ENCODE measurements at places on chromosomes 7 and 10.

GRCh38 chr7:123498601-123499000, 35.8 kb downstream of the IQUB start:
- no peak for DNase-seq

DNA sequence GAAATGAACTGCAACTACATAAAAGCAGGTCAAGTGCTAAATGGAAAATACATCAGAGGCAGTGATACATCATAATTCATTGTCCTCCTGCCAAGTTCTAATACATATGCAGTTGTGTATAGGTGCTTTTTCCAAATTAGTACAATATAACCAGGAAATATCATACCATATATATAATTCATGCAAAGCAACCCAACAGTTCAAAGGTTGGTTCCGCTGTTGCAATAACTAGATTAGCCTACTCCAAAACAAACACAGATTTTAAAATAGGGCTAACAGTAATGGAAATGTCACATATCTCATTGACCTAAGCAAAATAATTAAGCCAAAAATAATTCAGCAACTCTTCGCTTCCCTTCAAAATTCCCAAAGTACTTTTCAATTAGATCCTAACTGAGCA, 88.9 kb upstream of the NEBL start:
- no peak for DNase-seq

DNA sequence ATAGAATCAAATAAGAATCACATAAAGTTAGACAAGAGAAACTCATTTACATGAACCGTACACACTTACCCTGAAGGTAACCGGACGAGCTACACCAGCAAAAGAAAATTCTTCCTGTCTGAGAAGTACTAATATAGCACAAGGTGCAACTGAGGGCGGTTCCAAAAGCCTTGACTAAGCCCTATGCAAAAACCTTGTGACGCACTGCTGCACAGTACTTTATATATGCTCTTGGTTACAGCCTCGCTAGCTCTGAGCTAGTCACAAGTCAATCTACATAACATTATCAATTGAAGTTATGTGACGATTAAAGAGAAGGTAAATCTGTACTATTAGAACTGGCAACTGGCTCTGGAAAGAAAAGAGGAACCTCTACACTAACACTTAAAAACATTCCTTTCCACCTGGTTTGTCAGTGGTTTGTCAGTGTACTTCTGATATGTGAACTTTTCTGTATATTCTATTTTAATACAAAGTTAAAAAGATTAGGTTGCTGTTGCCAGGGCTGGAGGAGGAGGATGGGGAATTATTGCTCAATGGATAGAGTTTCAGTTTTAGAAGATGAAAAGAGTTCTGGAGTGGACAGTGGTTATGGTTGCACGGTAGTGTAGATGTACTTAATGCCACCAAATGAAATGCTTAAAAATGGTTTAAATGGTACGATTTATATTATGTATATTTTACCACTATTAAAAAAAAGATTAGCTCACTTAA, 21.6 kb downstream of the NT5C3A start:
- peak; percentile 50 for DNase-seq

DNA sequence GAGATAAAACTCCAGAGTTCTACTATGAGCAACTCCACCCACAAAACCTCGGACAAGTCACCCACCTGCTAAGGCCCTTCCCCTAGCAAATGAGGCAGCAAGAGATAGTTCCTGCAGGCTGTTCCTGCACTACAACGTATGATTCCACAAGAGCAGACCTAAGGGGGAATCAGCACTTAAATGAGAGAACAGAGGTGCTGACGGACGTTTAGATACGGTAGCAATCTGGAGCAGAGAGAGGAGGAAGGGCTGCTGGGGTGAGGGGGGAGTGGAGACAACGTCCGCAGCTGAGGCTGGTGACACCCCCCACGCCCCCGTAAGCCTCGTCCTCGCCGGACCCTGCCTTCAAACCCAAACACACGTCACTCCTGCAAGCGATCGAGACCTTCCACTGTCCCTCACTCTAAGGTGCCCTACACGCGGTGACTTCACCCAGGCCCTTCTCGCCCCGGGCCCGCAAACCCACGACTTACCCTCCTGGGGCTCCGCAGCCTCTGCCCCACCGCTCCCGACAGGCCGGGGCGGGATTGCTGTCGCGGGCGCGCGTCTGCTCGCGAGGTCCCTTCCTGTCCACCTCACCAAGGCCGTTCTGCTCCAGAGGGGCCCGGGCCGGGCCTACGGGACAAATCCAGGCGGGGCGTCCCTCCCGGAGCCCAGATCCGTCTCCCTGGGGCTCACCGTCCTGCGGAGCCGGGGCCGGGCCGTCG, 635 bp downstream of the ZNF12 start:
- DNase-seq: peak; percentile 36

DNA sequence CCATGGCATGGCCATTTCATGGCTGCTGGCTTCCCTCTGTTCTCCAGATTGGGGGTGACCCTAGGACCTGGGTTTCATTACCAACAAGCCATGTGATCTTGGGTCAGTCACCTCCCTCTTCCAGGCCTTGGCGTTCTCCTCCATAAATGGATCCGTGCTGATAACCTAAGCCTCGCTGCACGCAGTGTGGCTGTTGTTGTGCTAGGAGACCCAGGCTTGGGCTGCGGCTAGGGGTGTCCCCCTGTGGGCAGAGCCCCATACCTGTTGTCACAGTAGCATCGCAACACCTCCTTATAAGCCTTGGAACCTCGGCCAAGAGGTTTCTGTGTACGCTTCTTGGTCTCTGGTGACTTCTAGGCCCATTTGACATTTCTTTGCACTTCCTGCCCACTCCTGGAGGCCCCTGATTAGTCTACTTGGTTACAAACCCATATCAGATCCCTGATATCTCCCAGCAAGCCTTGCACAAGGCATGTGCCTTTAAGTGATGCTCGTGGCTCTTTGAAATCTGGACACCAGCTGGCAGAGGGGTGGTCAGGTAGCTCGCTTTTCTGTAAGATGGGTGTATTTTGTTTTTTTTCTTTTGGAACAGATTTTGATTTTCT, 23.6 kb downstream of the ZMIZ1 start:
- DNase-seq: no peak

- DNase-seq: no peak
Observed at GRCh38 chr10:110432814-110433565, 64.7 kb upstream of the DUSP5 start.

DNA sequence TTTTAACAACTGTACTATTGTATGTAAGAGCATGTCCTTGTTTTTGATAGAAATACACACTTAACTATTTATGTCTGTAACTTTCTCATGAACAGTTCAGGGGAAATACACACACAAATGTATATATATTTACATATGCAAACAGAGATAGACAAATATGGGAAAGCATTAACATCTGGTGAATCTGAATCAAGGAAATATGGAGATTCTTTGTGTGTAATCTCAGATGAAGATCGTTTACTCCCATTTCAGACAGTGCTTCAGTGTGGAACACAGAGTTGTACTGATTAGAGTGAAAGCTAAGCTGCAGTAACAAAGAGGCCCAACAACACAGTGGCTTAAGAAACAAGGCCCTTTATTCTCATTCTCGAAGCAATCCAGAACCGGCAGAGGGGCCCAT, 26.3 kb upstream of the NPVF start:
- no peak for DNase-seq

DNA sequence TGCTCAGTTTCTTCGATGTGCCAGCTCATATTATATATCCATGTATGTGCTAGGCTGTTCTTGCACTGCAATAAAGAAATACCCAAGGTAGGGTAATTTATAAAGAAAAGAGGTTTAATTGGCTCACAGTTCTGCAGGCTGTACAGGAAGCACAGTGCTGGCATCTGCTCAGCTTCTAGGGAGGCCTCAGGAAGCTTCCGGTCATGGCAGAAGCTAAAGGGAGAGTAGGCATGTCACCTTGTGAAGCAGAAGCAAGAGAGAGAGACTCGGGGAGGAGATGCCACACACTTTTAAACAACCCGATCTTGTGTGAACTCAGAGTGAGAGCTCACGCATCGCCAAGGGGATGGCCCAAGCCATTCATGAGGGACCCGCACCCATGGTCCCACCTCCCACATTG, 13.8 kb upstream of the ECHDC3 start:
- DNase-seq: no peak

GRCh38 chr7:27158436-27159265, 2.2 kb upstream of the HOXA7 start:
- DNase-seq: peak; percentile 12

- peak; percentile 72 for DNase-seq
Observed at GRCh38 chr7:12685550-12685949, 1.9 kb upstream of the ARL4A start.

GRCh38 chr7:139355320-139355719, 4.4 kb upstream of the LUC7L2 start:
- peak; percentile 58 for DNase-seq

GRCh38 chr7:49159536-49159935, 235.2 kb downstream of the CDC14C start:
- DNase-seq: no peak

DNA sequence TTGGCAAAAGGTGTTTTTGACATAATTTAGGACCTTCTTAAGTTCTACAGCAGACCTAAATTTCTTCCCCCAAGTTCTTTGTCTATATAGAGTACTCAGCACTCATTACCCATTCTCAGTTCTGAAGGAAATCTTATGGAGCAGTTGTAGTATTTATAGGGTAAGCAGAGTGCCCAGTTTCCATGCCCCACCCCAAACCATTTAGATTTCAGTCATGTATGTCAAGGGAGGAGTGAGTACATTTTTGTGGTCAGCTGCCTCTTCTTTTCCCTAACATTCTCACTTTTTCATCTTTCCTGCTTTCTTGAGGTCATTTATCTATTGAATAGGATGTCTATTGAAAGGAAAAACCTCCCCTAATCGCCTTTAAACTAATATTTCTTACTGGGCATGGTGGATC, 83.3 kb downstream of the KAT6B start:
- DNase-seq: peak; percentile 19

- DNase-seq: no peak
Observed at GRCh38 chr10:95496246-95496911, 64.8 kb downstream of the SORBS1 start.

DNA sequence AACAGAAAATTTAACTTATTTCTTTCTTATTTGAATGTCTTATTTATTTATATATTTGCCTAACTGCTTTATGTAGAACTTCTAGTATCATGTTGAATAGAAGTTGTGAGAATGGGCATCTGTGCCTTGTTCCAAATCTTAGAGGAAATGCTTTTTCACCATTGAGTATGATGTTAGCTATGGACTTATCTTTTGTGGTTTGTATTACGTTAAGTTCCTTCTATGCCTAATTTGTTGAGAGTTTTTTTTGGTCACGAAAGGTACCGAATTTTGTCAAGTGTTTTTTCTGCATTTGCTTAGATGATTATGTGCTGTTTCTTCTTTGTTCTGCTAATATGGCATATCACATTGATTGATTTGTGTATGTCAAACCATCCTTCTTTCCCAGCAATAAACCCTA, 161.0 kb upstream of the TRIM24 start:
- no peak for DNase-seq

GRCh38 chr10:17476073-17476472, 21.7 kb upstream of the ST8SIA6 start:
- no peak for DNase-seq

DNA sequence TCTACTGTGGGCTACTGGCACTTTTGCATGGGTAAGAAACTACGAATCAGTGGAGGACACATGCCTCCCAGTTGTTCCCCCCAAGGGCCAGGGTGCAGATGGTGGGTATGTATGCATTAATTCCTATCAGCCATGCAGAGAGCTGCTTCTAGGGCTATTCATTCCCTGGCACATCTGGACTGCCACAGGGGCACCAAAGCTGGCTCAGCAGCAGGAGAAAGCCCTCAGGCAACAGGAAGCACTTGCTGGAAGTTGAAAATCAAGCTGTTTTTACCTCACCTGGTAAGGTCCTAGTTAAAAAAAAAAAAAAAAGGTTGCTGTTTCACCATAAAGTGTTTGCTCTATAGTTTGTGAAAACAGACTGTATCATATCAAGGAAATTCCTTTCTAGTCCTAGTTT, 1342.6 kb downstream of the REEP3 start:
- DNase-seq: no peak

GRCh38 chr10:111338805-111339204, 262.0 kb downstream of the ADRA2A start:
- DNase-seq: no peak

- no peak for DNase-seq
Observed at GRCh38 chr7:96224073-96224472, 97.8 kb downstream of the SLC25A13 start.

- no peak for DNase-seq
Observed at GRCh38 chr10:62243647-62243997, 25.0 kb downstream of the RTKN2 start.

GRCh38 chr10:104580321-104580720, 60.8 kb upstream of the SORCS3 start:
- DNase-seq: peak; percentile 74

GRCh38 chr7:69670701-69671100, 72.4 kb downstream of the AUTS2 start:
- peak; percentile 78 for DNase-seq

- no peak for DNase-seq
Observed at GRCh38 chr7:149214020-149214720, 18.8 kb downstream of the ZNF282 start.

DNA sequence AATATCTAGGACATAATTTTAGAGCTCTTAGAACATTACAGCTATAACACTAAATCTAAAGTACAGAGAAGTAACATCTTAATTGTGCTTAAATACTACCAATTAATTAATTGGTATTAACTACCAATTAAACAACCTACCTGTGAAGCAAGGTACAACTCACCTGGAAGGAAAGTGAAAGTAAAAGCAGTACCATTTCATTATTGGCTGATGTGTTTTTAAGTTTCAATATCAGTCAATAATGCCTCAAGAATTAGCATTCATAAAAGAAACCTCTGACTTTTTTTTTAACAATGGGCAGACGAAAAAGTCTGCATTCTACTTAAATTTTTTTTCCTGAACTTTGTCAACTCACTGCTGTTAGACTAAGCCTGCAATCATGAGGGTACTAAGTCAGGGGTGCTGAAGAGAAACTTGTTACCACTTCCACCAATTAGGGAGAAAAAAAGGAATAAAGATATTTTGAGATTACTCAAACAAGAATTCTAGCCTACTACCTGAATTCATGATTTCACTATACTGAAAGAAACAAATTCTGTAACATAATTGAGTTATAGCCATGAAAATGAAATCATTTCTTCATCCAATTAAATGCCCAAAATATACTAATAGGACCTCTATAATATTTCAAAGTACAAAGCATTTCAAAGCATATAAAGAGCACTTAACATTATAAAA, 19.9 kb downstream of the UPF2 start:
- no peak for DNase-seq

- DNase-seq: peak; percentile 67
Observed at GRCh38 chr7:108045154-108045553, 42.2 kb upstream of the LAMB1 start.

- DNase-seq: no peak
Observed at GRCh38 chr10:35452171-35452570, 115.9 kb downstream of the CCNY start.

Measured in fibroblast of mammary gland (primary cell).